Omental fat pad (tissue), 4 donors: ENCODE measurements at places on chromosomes 2 and 18.

GRCh38 chr2:235958931-235959410, 209.2 kb downstream of the GBX2 start:
- DNase-seq: no peak

GRCh38 chr2:12624905-12625598, 91.7 kb upstream of the TRIB2 start:
- no peak for DNase-seq

DNA sequence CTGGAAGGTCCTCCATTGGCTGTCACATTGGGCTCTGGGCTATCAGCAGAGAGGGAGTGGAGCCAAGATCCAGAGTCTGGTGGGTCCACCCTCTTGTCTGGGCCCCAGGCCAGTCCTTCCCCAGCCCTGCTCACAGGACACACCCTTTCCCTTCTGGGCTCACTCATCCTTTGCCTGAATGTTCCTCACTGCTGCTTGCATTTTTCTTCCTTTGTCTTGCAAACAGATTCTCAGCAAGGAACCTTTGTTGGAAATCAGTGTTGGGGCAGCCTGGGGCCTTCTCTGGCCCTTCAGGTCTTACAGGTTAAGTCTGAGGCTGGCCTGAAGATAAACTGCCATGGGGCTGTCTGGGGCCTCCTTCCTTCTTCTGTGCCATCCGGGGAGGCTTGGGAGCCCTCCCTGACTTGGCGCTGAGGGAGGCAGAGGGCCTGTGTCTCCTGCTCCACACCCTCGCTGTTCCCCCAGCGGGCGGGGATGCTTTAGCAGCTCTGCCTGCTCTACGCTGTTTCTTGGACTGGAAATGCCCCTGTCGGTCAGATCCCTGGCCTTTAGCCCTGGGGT, 11.5 kb upstream of the CELF4 start:
- no peak for DNase-seq

DNA sequence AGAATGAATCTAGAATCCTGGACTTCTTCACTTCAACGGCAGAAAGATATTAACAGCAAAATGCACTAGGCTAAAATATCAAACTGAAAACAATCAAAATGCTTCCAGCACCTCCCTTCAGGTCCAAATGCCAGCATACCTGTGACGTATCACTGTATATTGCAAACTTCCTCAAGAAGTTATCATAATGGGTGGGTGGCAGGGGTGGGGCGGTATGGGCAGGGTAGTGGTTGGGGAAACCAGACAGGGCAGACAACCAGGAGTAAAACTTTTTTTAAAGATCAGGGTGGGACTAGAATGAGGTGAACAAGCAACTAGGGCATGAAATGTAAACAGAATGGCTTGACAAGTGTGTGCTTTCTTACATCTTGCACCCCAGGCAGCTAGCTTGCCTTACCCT, 140.9 kb downstream of the SATB2 start:
- no peak for DNase-seq

GRCh38 chr2:53856272-53856671, 3.5 kb downstream of the GPR75 start:
- DNase-seq: no peak

GRCh38 chr2:172927641-172928357, 147.8 kb upstream of the MAP3K20 start:
- no peak for DNase-seq

GRCh38 chr18:46054956-46055837, 16.9 kb downstream of the PSTPIP2 start:
- no peak for DNase-seq

DNA sequence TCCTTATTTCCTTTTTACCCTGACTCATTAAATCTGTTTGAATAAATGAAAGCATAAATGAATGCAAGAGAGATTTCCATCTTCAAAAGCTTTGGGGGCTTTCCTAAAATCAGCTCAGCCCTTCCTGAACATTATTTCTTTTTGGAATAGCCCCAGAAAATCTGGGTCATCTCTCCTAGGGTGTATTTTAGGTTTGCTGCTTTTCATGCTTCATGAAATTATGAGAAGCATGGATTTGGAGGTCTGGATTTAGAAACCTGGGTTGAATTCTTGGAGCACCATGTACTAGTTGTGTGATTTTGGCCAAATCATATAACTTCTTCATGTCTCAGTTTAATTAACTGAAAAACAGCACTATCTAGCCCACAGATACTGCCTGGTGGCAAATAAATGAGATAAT, 24.0 kb upstream of the PELI1 start:
- DNase-seq: no peak

DNA sequence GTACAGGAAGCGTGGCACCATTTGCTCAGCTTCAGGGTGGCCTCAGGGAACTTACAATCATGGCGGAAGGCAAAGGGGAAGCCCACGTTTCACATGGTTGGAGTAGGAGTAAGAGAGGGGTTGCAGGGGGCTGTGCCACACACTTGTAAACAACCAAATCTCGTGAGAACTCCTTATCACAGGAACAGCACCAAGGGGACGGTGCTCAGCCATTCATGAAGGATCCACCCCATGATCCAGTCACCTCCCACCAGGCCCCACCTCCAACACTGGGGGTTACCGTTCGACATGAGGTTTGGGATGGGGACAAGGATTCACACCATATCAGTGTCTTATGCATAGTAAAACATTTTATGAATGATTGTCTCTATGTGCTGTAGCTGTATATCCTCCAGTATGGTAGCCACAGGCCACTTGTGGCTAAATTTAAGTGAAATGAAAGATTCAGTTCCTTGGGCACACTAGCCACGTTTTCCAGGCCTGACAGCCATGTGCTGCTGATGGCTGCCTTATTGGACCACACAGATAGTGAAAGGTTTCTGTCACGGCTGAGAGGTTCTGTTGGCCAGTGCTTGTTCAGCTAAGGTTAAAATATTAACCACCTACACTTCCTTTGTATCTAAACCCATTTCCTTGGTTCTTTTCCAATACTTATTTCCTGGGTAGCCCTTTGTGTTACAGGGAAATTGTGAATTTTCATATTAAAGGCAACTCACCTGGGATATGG, 77.3 kb downstream of the AGAP1 start:
- no peak for DNase-seq

GRCh38 chr2:53969968-53970723, 647 bp downstream of the PSME4 start:
- DNase-seq: no peak

- no peak for DNase-seq
Measured at GRCh38 chr2:66170744-66171330, 264.1 kb upstream of the MEIS1 start.

DNA sequence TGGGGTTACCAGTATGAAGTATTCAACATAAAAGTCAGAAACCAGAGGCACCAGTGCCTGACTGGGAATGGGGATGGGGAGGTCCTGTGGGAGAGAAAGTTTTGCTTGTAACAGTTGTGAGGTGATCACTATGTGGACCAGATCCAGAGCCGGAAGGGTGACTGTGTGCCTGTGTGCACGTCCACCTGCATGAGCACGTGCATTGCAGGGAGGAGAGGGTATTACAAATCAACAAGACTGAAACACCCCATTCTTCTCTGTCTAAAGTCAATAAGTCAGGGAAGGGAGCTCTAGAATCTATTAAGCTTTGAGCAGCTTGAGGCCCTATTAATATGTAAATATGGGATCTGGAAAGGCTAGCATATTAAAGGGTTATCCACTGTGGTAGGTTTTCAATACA, 241.0 kb upstream of the ACVR2A start:
- no peak for DNase-seq

DNA sequence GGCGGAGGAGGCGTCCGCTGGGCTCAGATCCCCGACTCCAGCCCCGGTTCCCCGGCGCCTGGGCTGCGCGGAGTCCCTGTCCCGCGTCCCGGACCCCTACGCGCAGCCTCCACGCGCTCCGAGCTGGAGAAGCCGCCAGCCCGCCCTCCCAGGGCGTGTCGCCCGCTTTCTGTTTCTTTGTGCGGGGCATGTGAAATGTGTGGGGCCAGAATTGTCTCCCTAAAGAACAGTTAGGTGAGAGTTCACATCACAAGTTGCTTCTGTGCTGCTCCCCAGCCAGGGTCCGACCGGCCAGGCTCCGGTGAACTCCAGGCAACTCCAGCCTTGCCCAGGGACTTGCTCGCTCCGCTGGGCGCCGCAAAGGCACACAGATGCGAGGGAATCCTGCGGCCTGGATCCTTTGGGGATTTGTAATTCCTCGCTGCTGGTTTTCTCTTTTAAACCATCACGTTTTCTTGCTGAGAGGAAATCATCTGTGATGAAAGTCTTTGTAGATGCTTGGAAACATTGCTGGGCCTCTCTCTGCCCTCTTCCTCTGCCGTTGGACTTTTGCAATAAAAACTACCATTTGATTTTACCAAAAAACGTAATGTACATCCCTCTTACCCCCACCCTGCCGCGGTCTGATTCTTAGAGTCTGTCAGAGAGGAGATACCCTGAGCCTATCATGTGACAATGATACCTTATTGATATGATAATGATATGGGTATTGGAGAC, 631 bp downstream of the GYPC start:
- no peak for DNase-seq

- no peak for DNase-seq
Measured at GRCh38 chr18:3689091-3689490, 239.1 kb downstream of the TGIF1 start.

DNA sequence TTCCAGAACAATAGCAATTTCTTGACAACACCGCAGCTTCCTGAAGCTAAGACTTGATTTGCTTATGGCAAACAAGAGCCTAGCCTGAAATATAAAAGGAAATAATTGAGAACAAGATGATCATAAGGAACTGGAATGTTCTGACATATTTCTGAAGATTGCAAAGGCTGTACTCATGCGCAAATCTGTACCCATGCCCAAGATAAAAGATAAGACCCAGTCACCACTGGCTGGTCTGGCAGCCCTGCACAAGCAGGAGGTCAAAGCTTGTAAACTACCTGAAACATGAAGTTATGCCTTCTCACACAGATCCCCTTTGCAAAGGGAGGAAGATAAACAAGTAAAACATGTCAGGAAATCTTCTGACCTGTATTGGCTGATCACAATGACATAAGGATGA, 160.8 kb upstream of the GYPC start:
- DNase-seq: no peak

DNA sequence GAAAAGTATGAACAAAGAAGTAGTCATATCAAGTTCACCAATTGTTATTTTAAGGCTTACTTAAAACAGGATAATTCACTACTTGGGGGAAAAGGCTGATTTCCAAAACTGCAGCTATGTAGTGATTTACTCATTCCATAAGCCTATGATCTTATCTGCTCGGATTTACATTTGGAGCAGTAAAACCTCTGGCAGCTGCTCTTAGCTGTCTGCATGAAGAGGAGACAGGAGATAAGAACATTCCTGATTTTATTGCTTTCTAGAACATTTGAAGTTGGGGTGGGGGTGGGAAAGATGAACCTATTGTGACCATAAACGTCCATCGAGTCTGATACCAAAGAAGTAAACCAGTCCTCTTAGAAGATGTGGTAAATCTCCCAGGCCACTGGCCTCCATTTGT, 120.9 kb downstream of the MMADHC start:
- no peak for DNase-seq

DNA sequence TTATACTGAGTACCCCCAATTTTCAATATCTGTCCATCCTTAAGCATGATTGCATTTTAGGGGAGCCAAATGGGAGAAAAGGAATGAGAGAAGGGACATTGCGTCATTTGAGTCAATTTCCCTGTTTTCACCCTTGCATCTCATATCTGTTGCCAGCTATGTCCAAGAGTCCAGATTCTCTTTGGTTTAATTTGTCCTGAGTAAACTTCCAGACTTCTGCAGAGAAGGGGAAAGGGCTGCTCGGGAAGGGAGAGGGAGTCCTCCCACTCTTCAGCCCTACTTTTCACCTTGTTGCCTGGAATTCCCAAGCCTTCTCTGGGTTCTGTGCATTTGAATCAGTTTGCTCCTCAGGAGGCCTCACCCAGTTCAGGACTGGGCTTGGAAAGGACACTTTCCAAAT, 16.5 kb downstream of the GREB1 start:
- DNase-seq: no peak

GRCh38 chr2:128396946-128397345, 78.3 kb upstream of the HS6ST1 start:
- no peak for DNase-seq

GRCh38 chr2:150689590-150689989, 202.1 kb upstream of the RND3 start:
- no peak for DNase-seq

- no peak for DNase-seq
Measured at GRCh38 chr18:44629406-44629805, 51.3 kb upstream of the SETBP1 start.

DNA sequence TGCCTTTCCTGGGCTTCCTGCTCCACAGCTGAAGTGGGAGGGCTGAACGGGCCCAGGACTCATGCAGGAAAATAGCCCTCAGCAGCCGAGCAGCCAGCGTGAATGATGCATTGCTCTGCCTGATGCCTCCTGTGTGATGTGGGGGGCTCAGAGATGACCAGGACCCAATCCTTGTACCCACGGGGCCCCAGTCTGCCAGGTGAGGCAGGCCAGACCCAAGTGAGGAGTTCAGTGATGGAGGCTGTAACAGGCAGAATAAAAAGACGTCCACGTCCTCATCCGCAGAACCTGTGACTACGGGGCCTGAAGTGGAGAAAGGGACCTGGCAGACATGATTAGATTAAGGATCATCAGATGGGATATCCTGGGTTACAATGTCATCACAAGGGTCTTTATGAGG, 194.9 kb upstream of the HDAC4 start:
- DNase-seq: no peak

- no peak for DNase-seq
Measured at GRCh38 chr2:104752504-104752903, 101.4 kb upstream of the POU3F3 start.

GRCh38 chr2:96895032-96895745, 25.3 kb upstream of the SEMA4C start:
- DNase-seq: no peak

DNA sequence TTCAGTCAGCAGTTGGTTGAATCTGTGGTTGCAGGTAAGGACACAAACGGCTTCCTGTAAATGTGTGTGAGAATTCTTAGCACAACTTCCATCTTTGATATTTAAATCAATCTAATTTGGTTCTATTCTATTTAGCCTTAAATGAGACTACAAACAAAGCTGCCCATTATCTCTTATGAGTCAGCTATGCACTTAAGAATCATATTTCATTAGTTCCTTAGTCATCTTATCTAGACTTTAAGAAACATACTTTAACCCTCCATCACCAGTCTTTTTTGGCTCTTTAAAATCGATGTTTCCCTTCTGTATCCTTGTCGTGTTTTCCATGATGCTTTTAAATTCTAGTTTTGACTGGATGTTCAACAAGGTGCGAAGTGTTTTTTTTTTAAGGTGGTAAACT, 114.4 kb upstream of the TMEM200C start:
- DNase-seq: no peak

GRCh38 chr2:234459401-234460009, 37.4 kb downstream of the ARL4C start:
- DNase-seq: no peak

GRCh38 chr2:134397146-134397896, 143.4 kb downstream of the MGAT5 start:
- DNase-seq: no peak

DNA sequence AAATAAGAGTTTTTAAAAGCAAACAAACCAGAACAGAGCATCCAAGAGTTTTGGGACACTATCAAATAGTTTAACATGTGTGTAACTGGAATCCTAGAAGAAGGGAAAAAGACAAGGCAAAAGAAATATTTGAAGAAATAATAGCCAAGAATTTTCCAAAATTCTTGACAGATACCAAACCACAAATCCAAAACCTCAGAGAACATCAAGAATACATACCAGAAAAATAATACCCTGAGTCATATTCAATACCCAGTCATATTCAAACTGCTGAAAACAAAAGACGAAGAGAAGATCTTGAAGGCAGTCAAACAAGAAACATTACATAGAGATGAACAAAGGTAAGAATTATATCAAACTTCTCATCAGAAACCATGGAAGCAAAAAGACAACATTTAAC, 22.9 kb downstream of the INO80C start:
- no peak for DNase-seq

- DNase-seq: no peak
Measured at GRCh38 chr2:218129458-218130135, 3.8 kb downstream of the CXCR2 start.
